Stimulated activated effector memory CD8-positive, alpha-beta T cell treated with anti-CD3 and anti-CD28 coated beads, Interleukin-12 subunit alpha, Interleukin-12 subunit beta, amount 100 ng/mL, for 72 hours (primary cell): ENCODE measurements at places on chromosomes 6 and 20.

DNA sequence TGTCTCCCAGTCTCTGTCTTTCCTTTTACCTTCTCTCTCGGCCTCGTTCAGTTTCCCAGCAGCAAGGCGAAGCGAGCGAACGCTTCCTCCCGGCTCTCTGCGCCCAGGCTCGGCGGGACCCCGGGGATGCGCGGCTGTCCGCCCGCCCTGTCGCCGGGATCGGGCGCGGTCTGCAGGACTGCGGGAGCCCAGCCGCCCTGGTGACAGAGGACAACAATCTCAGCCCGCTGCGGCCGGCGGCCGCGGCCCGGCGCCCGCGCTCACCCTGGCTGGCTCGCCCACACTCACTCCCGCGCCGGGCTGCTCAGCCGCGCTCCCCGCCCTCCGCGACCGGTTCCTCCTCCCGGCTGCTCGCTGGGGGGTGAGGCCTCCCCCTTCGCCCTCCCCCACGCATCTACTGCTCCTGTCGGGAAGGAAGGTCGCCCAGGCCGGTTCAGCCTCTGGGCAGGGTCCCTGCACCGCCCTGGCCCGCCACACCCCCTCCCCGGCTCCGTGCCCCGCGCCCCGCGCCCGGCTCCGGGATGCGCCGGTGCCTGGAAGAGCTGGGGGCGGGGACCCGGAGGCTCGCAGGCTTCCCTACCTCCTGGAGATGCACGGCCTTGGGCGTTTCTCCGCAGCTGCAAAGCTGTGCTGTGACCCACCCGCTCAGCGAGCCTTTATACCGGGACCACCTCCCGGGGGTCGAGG lies 410 bp downstream of the SYNE1 start:
- peak; percentile 58 for DNase-seq

DNA sequence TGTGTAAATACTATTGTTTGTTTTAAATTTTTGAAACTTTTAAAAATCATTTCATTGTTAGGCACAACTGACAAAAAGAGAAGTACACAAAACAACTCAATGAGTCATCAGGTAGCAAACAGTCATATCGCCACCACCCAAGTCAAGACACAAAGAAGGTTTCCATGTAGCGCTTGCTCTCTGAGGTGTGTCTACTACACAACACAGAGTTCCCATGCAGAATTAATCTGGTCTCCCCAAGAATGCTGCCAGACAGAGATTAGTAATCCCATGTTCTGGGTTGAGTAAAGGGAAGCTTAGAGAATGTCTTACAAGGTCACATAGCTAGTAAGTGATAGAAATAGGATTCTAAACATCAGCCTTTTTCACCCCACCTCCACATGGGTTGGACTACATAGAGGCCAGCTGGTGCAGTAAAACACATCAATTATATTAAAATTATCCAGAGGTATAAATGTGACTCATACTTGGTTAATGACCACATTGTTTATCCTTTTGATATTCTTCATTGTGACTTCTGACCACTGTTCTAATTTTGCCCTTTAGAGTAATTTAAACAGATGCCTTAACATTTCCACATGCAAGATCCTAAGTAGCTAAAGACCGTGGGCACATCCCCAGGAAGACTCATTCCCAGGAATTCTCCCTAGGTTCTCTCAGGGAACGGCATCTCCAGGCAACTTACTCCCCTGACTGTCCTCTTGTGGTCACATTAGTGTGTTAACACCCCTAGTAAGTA lies 413.5 kb downstream of the PRKN start:
- no peak for DNase-seq

GRCh38 chr6:72417759-72418158 lies 204.1 kb upstream of the KCNQ5 start:
- no peak for DNase-seq

- DNase-seq, result peak; percentile 71
Measured at GRCh38 chr6:30684386-30685156, 1.9 kb downstream of the PPP1R18 start.

DNA sequence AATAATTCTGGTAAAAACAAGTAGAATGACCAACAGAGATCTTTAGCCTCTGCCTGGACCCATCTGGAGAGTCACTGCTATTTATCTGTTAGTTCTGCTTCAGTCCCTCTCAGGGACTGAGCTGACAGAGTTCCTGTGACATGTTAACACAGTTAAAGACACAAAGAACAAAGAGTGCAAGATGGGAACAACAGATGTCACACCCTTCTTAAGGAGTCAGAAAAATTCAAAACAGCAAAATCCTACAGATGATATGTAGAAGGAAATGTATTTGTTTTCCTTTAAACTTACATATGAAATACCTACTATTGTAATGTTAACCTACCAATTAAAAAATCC lies 102.2 kb downstream of the FYN start:
- no peak for DNase-seq

DNA sequence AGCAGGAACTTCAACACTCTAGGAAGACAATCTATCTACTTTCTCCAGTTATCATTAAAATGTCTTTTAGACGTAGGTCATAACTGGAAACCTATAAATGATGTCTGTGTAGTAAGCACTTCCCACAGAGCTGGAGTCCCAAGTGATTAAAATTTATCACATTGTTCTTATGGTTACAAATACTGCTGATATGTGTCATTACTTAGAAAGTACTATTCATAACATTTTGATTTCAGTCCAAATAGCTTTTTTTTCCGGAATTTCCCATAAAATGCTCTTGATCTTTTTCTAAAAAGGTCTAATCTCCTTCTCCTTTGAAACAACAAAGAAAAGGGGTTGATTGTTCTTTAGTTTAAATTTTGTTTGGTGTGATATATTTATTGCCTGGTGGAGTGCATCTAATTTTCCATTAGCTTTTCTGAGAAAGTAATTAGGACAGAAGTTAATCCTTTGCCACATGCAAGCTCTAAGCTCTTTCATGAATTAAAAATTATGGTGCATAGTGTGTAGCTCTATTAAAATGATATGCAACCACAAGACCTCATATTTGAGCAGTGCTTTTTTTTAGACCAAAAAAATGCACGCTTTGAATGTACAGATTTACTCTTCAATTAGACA lies 132.7 kb upstream of the TCF21 start:
- no peak for DNase-seq

DNA sequence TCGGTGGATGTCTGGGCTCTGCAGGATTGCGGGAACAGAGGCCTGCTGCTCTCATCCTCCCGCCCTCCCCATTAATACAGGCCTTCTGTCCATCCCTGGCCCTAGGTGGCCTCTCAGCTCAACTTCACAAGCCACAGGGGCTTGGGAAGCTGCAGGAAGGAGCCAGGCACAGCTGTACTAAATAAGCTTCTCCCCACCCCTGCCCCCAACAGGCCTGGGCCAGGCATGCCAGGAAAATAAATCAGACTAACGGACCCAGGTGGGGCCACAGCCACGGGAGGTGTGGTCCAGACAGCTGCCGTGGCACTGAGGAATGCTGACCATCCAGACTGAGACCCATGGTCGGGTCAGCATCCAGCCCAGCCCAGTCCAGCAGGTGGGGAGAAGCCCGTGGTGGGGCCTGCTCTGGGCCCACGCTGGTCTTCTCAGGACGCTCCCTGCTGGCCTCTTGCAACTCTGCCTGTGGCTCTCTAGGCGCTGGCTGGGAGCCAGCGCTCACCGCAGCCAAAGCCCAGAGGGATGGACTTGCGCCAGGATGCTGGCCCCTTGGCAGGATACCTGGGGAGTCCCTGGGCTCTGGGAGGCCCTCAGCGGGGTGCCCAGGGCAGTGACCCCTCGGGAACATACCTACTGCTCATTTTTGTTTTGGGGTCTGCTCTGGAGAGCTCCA lies 8.6 kb upstream of the YTHDF1 start:
- no peak for DNase-seq

GRCh38 chr20:19688031-19688806 lies 69.8 kb upstream of the RIN2 start:
- no peak for DNase-seq

DNA sequence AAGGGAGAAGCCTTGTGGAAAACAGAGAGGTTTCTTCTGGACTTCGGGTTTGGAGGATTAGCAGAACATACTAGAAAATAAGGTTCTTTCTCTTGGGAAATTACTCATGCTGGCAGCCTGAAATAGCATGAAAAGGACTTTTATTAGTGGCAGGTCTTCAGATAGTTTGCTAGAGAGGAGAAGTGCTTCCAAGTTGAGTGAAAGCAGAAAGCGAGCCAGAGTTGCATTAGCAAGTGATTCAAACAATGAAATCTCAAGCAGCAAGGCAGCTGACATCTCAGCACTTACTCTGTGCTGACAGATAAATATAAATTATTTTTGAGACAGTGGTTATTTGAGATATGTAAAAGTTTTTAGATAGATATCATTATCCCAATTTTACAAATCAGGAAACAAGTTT lies 91.9 kb downstream of the PLCB4 start:
- no peak for DNase-seq

GRCh38 chr6:166782520-166782919 lies 155.5 kb upstream of the RPS6KA2 start:
- DNase-seq, result no peak

- DNase-seq, result no peak
Measured at GRCh38 chr6:92292067-92292466, 1127.3 kb downstream of the EPHA7 start.

DNA sequence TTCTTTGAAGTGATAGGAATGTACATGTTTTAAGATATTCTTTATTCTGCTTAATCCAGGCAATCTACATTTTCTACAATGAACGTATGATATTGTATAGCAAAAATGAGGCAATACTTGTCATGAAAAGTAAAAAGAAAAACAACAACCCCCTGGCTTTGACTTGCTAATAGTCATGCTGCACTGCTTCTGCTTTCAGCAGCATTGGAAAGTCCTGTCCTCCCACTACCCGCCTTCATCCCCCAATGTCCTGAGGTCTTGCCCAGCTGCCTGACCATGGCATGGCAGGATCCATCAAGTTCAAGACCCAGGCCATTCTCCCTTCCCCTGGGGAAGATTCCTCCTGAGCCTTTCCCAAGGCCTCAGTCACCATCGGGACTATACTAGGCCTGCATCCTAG lies 156.5 kb downstream of the SH3BGRL2 start:
- DNase-seq, result no peak

DNA sequence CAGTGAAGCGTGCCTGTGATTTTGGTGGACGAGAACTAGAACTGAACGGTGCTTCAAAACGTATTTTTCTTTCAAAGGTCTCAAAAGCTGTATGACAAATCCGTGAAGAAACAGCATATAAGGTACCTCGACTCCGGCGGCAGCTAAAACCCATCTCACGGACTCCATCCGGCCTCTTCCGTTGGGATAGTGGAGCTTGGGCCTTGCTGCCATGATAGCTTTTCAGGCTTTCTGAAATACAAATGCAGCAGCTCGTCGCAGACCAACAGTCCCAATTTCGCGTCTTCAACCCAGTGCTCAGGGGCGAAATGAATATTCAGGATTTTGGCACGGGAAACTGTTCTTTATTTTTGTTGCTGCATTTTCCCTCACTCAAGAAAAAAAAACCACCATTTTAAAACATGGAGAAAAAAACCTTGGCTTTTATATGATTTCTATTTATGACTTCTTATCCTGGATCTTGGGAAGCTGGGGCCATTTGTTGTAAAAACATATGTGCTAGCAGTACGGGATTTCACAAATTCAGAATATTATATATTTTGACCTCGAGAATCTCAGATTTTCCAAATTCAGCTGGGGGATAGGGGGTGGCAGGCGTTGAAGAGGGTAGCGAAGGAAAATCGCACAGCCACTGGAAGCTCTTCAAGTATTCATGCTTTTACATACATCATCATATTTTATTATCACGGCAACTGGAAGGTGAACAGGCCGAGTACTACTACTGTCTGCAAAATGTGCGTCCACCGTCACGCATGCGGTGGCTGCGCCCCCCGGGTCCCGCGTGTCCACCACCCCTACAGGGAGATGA lies 849 bp downstream of the GSTA4 start:
- no peak for DNase-seq

DNA sequence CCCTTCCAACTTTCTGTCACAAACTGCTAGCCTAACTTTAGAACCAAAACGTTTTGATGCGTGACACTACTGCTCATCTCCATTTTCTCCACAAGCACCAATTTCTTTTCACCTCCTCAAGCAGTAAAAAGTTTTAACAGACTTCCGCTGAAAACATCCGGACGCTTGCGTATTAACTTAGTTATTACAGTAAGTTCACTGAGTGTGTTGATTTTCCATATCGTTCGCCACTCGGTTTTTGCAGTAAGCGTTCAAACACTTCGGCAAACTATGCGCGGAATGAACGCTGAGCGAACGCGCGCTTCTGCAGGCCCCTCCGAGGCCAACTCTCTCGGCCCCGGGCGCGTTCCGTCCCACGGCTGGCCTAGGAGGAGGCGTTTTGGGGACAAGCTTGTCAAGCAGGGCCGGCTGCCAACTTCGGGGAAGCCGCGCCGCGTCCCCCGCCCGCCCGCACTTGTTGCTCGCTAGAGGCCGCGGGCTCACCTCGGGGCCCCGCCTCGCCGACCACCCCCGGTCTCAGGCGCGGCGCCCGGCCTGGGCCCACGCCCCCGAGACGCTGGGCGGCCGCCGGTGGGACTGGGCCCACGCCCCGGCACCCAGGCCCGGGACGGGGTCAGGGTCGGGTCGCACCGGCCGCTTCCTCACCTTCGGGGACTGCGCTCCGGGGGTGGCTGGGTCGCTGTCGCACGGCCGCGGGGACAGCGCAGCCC lies 945 bp downstream of the PHF10 start:
- DNase-seq, result peak; percentile 88

- no peak for DNase-seq
Measured at GRCh38 chr6:94196891-94197290, 777.5 kb upstream of the EPHA7 start.

- DNase-seq, result no peak
Measured at GRCh38 chr6:3337521-3338350, 79.0 kb downstream of the PSMG4 start.

GRCh38 chr6:145668844-145669243 lies 66.5 kb downstream of the EPM2A start:
- no peak for DNase-seq

DNA sequence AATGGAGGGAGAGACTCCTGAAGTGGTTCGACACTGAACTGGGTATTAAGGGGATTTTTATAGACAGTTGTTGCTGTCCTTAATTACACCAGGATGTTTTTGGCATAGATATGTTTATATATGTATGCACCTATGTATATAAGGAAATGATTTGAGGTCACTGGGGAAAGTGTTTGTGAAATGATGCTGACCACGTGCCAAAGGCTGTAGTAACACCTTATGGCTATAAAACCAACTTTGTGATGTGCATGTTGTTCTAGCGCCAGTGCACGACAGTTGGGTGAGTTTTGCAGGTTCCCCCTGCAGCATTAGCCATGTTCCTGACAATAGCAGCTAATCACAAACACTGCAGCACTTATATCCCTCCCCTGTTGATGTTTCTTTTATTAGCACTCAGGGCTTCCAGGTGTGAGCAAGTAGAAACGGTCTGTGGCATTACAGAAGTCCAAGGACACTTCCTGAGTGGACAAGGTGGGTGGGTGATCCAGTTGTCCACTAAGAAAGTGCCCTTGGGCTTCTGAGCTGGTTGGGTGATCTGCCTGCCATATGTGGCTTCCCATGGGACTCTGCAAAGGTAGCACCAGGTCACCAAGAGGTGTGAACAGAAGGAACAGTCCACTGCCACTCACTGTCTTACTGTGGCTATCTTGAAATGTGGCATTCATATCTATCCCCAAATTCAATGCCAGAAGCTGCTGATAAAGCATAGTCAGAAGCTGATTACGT lies 63.0 kb upstream of the RBM24 start:
- no peak for DNase-seq

GRCh38 chr6:71619836-71620235 lies 266.5 kb upstream of the RIMS1 start:
- no peak for DNase-seq

GRCh38 chr6:33678932-33679490 lies 32.5 kb downstream of the UQCC2 start:
- DNase-seq, result no peak

- no peak for DNase-seq
Measured at GRCh38 chr6:84074988-84075781, 41.6 kb downstream of the MRAP2 start.
